ENCODE measurements at places on chromosomes 4 and X.
A peak's percentile ranks its signal among the peaks of the same experiment; 100 is the strongest.

- no peak for DNase-seq
Measured at GRCh38 chr4:164251257-164251656, 502.7 kb upstream of the SMIM31 start.

- no peak for DNase-seq
Measured at GRCh38 chr4:160877087-160877790, 1286.6 kb downstream of the FSTL5 start.

DNA sequence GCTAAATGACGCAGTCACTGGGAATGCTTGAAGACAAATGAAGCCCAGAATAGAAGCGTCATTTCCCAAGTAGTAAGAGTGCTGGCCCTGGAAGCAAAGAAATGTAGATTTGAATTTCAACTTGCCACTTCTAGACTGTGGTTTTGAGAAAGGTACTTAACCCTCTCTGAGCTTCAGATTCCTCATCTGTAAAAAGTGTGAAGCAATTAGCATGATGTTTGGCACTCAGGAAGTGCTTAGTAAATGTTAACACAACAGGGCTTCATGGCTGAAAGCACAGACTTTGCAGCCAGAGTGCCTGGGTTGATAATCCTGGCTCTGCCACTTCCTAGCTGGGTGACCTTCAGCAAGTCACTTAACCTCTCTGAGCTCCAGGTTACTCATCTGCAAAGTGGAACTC lies 147.4 kb upstream of the RPS6KA3 start:
- DNase-seq, result no peak

DNA sequence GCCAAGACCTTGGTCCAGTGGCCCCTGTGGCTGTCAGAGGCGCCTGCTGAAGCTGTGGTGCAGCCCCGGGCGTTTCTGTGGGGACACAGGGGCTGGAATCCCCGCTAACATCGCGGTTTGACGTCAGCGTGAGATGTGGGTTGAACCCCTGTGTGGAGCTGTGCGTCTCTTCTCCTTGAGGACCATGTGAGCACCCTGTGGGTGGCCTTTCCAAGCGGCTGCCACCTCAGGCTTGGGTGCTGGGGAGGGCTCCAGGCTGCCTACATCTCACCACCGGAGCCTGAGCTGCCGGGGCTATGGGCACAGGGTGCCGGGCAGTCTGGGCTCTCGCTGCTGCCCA lies 27.7 kb downstream of the UVSSA start:
- no peak for DNase-seq

- peak; percentile 8 for DNase-seq
Measured at GRCh38 chr4:145061318-145061920, 36.6 kb downstream of the ANAPC10 start.

DNA sequence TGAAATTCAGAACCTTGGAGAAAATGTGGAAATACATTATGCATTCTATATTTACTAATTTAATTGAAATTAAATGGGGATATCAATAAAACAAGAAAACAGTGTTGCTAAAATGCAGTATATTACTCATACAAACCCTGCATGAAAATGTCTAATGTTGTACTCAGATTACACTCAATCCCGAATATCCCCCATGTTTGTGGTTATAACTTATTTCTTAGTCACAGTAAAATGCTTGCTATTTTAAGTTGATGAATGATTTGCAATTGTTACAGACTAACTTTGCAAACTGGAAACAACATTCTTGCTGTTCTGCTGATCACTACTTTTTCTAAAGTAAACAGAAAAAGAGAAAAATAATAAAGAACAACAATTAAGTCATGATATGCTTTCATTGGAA lies 33.1 kb upstream of the ANXA10 start:
- no peak for DNase-seq

DNA sequence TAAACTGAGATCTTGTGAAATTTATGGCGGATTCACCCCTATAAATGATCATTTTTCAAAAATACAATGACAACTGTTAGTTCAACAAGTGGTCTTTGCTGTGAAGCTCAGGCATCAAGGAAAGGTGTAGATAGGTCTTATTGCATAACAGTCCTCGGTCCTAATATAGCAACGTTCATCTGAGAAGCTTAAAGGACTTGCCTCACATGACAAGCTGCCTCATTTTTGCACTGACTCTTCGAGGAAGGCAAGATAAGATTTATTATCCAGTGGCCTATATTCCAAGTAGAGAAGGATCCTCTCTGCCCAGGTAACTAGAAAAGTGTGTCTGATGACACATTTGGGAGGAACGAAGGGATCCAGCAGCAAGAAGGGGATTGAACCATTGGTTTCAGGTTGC lies 13.6 kb upstream of the DDX3X start:
- DNase-seq, result no peak

DNA sequence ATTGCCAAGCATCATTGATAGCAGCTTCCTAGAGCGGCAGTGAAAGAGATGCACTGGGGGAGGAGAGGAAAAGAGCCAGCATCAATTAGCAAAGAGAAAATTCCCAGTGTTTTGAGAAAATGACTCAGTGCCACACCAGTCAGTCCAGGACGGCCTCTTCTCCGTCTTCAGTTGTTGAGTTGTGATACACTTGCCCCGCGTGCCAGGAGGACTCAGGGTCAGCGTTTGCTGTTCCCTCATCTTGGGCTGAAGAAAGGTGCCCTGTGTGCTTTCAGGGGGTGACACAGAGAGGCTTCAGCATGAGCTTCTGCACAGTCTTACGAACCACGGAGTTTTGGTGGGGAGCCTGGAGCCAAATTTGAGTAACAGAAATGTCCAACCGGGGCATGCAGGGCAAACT lies 82.3 kb downstream of the GPR143 start:
- no peak for DNase-seq

GRCh38 chrX:15221321-15221720 lies 48.6 kb downstream of the ASB9 start:
- no peak for DNase-seq

DNA sequence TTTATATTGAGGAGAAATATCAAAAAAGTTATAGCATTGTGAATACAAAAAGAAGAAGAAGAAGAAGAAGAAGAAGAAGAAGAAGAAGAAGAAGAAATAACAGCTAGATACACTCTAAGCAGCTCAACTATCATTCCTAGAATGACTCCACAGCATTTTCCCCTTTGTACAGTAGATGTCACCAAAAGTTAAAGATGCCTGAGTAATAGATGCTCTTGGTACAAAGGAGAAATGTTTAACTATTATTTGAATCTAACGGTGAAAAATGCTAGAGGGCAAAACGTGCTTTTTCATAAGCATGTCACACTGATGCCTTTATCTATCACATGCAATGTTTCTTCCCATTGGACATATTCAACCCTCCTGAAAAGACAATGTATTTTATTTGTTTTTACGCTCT lies 178.4 kb upstream of the GPRIN3 start:
- DNase-seq, result peak; percentile 8

DNA sequence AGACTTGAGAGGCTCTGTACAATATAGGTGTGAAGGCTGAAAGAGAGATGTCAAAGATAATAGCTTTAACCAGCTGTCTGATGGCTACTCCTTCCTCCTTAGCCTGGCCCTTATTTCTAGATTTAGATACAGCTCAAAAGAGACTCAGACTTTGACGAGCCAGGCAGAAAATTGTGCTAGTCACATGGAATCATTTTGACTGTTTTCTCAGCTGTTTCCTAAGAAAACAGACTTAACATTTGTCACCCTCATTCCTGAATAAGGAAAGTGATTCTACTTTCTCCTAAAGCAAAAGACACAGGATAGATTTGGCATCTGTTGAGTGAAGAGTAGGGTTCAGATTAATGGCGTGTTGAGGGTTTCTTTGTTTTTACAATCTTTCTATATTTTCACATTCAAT lies 340.7 kb downstream of the DHX15 start:
- no peak for DNase-seq

GRCh38 chr4:3818371-3818770 lies 52.2 kb downstream of the ADRA2C start:
- DNase-seq, result no peak

DNA sequence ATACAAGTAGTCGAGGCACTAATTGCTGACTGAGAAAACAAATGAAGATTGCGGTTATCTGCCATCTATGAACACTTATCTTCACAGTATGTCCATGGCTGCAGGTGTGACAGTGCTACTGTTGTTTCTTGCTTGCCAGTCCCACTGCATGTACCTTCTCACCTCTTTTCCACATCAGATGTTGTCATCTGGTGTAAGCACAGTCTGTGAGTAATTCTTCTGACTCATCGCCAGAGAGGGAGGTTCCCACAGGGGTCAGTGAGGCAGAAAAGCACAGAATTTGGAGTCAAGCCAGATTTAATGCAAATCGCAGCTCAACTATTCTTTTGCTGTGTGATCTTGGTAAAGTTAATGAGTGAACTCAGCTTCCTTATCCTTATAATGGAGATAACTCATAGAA lies 144.4 kb downstream of the GLRA2 start:
- no peak for DNase-seq

GRCh38 chr4:120691536-120691935 lies 231.0 kb downstream of the PRDM5 start:
- no peak for DNase-seq

DNA sequence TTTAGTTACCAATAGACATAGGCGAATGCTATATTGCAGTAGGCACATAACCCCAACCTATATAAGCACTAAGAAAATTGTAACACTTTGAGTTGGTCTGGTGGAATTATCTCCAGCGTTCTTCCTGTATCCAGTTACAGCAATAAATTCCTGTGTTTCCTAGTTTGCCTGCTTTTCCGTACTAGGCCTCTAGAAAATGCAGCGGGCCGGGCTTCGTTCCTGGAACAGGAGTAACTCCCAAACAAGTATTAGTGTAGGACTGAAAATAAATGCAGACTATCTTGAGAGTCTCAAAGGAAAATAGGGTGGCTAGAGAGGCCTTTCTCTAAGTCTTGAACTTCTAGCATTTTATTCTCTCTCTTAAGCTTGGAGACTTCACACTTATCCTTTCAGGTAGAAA lies 159.8 kb downstream of the OR13H1 start:
- no peak for DNase-seq

GRCh38 chrX:1239681-1240142 lies 27.3 kb upstream of the CRLF2 start:
- no peak for DNase-seq

DNA sequence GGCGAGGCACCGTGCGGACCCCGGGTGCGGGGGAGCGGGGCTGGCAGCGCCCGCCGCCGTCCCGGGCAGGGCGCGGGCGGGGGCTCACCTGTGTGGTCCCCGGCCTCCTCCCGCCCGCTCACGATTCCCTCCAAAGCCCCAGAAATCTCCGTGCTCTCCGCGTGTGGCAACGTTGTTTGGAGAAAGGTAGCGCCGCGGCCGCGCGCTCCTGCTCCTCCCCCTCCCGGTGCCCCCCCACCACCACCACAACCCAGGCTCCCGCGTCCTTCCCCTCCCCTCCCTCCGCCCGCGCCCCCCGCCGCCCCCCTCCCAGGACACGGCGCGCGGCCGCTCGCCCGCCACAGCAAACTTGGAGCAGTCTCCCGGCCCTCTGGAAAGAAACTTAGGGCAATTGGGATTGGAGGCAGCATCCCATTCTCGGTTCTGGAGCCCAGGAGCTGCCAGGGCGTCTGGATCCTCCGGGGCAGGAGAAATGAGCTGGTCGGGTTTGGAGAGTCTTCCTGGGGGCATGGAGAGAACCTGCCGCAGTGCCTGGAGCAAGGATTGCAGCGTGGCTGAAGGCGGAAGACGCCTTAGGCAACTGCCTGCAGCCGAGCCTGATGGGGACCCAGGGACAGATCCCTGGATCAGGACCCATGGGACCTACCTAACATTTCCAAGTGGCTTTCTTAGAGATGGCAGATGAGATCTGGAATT lies 855 bp downstream of the KLF3 start:
- peak; percentile 41 for DNase-seq

- no peak for DNase-seq
Measured at GRCh38 chr4:60422439-60422838, 777.7 kb upstream of the ADGRL3 start.

DNA sequence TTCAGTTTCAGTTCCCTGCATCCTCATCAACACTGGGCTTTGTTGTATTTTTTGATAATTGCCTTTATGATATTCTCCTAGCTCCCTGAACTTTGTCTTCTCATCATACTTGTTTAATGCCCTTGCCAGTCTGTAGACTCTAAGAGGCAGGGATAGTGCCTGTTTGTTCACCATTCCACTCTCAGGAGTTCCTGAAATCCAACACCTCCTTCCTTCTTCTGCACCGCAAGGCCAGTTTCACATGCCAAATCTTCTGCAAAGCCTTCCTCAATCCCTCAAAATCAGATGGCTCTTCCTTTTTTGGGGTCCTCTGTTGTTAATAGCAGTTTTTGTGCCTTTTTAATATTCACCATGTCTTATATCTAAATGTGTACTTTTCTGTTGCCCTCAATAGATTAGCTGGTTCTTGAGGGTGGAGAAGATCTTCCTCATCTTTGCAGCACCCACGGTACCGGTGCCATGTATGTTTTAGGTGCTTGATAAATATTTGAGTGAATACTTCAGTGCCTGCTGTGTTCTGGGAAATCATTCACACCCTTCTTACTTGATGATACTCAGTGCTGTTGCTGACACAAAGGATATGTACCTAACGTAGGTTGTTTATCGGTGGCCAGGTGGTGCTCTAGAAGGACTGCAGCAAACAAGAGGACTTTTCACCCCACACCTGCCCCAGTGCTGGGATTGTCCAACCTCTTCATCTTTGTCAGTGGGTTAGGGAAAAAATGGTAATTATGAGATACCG lies 85.3 kb upstream of the LIMCH1 start:
- DNase-seq, result peak; percentile 80

DNA sequence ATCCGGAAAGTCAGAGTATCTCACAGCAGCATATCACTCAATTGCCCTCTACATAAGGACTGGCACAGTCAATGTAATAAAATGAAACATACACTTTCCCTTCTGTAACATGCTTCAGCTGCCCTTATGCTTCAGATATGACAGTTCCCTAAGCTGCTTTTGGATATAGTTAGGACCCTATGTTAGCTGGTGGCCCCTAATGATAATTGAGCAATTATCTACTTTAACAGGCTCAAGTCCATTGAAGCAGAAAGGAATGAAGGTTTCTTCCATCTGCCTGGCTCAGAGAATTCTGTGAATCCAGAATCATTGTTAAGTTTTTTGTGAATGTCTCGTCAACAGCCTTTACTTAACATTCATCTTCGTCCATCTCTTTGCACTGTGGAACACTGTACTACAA lies 951.2 kb upstream of the DIAPH2 start:
- DNase-seq, result no peak

DNA sequence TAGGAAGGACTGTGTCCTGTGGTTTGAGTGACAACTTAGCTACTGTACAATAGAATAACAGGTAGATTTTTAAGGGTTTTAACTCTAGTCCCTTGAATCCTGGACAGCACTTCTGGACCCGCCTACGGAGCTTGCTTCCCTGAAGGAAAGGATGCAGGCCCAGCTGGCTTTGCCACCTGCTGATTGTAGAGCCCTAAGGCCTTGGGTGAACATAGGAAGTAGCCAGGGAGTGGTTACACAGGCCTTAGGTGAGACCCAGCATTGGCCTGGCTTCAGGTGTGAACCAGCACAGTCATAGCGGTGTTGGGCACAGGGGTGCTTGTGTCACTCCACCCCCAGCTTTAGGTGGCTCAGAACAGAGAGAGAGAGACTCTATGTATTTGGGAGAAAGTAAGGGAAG lies 413.5 kb downstream of the GRIA2 start:
- DNase-seq, result no peak

GRCh38 chr4:79676705-79677104 lies 268.7 kb upstream of the GK2 start:
- no peak for DNase-seq

All from NCI-H748 treated with DMSO at 0.1 percent for 48 hours (cell line).